ENCODE measurements at places on chromosomes 3 and 15.
A peak's percentile ranks its signal among the peaks of the same experiment; 100 is the strongest.

DNA sequence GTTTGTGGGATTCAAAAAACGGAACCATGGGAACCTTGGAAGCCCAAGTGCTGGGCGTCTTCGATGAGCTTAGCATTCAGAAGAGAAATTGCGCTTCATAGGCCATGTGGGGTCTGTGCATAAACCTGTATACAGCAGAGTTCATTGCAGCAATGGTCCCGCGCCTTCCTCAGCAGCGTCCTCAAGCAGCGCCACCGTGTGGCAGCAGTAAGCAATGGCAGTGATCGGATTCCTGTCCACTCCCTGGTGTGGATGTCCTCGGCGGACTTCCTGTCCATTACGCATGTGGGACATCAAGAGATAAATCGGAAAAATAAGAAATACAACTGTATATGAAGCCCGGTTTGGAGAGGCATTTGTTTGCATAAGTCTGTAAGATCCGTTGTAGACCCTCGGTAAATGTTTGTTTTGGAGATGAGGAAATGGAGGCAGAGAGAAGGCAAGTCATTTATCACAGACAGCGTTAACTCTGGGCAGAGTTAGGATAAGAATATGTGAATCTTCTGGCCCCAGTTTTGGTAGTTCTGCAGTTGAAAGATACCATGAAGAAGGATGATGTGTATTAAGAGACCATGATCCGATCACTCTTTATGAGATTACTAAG is 57.7 kb downstream of the CNTN4 start:
- no peak for DNase-seq

GRCh38 chr3:157122116-157122515 is 37.8 kb downstream of the CCNL1 start:
- DNase-seq: peak; percentile 79

DNA sequence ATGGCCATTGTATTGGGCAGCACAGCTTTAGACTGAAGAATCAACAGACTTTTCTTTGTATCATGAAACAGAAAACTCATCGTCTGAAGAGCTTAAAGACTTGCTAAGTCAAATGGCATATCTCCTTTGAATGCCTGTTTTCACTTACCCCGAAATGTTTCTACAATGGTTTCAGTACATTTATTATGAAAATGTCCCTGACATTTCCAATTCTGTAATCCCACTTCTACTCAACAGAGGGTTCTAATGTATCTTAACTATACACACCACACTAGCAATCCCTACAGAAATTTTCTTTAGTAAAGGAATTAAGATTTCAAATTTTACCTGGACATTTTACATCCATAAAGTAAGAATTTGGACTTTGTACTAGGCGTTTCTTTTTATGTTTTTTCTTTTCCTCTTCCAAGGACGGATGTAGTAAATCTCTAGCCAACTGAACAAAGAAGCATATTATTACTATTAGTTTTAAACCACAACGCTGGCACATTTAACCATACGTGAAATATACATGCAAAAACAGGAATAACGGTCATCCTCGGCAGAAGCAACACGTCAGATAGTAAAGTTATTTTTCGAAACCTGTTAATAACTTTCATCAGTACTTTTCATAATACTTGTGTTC is 1.1 kb downstream of the RPS27L start:
- DNase-seq: no peak

- DNase-seq: no peak
Observed at GRCh38 chr3:139916271-139916670, 18.7 kb upstream of the CLSTN2 start.

GRCh38 chr3:134600685-134601463 is 49.9 kb downstream of the KY start:
- peak; percentile 89 for DNase-seq

GRCh38 chr15:44087578-44088465 is 107.2 kb downstream of the FRMD5 start:
- DNase-seq: peak; percentile 53
